ENCODE measurements at places on chromosomes 7 and 10.
A peak's percentile ranks its signal among the peaks of the same experiment; 100 is the strongest.

GRCh38 chr10:95477175-95477520 is 84.0 kb downstream of the SORBS1 start:
- DNase-seq = no peak

GRCh38 chr10:126504063-126504760 is 115.9 kb upstream of the ADAM12 start:
- peak; percentile 52 for DNase-seq

- DNase-seq = peak; percentile 89
These were observed at the start of gene NFE2L3 for GRCh38 chr7:26151953-26152781. Gene NFE2L3, plus strand, starts transcription at chr7:26152198. Its CDS starts 301 bp downstream, at chr7:26152499.

DNA sequence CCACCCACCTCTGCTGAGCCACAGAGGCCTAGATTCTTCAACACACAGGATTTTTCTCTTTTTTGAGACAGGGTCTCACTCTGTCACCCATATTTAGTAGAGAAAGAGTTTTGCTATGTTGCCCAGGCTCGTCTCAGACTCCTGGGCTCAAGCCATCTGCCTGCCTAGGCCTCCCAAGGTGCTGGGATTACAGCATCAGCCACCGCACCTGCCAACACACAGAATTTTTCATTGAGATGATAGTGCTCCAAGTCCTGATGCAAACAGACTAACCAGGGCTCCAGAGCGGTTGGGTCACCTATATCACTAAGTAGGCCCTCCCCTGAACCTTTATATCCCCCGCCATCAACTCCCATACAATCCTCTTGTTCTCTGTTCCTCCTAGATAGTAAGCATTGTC is 24.4 kb upstream of the ADRB1 start:
- DNase-seq = no peak
